ENCODE measurements at places on chromosomes 1 and 21.

GRCh38 chr1:29197590-29197924 is 15.9 kb upstream of the SRSF4 start:
- DNase-seq: no peak

DNA sequence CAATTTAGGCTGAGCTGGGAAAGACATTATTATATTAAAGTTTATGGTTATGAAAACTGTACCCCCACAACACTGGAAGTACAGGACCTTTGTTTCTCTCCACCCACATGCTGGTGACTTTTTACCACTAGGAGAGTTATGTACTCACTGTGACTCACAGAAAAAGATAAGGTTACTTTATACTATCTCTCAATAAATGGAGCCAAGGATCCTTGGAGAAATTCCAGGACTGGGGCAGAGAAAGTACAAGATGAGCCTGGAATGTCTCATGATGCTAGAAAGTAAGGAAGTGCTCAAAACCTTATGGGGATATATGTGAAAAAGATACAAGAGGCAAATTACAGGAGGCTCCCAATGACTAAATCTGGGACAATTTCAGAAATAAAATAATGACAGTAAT is 63.9 kb upstream of the C1orf105 start:
- no peak for DNase-seq

- DNase-seq: no peak
Observed at GRCh38 chr1:12630946-12631530, 12.8 kb upstream of the AADACL4 start.

GRCh38 chr1:231629132-231629531 is 2.5 kb downstream of the DISC1 start:
- no peak for DNase-seq

Measured in activated CD8-positive, alpha-beta memory T cell treated with anti-CD3 and anti-CD28 coated beads for 4 hours (primary cell).